NAMALWA (cell line): ENCODE measurements at places on chromosomes 16 and 17.

DNA sequence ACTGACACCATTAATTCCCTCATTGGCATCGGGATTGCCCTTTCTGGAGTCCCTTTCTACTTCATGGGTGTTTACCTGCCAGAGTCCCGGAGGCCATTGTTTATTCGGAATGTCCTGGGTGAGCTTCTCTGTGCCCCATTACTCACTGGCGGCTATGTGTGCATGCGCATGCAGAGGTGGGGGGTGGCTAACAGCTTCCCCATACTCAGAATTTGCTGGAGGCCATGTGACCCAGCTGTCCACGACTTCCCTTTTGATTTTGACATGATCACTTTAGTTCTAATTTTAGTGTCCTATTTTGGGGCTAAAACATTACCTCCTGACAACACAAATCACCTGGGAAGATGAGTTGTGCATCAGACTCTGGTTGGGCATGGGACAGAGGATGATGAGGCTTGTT is 14.1 kb downstream of the SLC7A6OS start:
- DNase-seq = no peak

GRCh38 chr17:19659366-19660177 is 11.0 kb downstream of the ALDH3A2 start:
- no peak for DNase-seq

DNA sequence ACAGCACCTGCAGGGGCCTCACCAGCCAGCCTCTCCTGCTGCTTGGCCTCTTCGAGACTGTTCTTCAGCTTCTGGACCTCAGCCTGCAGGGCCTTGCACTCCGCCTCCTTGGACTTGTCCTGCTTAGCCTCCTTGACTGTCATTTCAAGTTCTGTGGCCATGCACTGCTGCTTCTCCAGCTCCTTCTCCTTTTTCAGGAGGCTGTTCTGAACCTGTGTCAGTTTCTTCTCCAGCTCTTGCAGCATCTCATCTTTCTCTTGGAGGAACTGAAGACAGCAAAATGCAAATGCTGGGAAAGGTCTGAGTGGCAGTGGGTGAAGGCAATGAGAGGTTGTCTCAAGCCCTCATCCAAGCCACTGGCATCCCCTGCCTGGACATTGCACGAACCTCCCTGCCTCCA is 39.1 kb downstream of the DHX38 start:
- DNase-seq = no peak

DNA sequence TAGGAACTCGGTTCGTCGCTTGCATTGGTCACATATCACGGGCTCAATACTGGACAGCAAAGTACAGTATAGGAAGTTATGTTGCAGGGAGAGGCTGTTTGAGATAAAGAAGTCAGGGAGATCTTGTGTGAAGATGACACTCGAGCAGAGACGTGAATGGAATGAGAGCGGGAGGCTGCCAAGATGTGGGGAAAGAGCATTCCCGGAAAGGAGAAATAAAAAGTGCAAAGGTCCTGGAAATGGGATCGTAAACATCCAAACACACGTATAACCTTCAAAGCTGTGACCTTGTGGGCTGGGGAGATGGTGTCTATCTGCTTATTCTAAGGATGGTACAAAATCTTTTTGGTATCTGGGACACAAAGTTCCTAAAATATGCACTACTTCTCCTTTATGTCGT is 43.0 kb upstream of the MYOCD start:
- DNase-seq = no peak

GRCh38 chr17:74433421-74434121 is 1.7 kb downstream of the GPRC5C start:
- DNase-seq = no peak

- DNase-seq = peak; percentile 30
Observed at GRCh38 chr17:1820528-1821252, 9.0 kb downstream of the SMYD4 start.

GRCh38 chr17:39677542-39678339 is 9.5 kb downstream of the PNMT start:
- DNase-seq = no peak

DNA sequence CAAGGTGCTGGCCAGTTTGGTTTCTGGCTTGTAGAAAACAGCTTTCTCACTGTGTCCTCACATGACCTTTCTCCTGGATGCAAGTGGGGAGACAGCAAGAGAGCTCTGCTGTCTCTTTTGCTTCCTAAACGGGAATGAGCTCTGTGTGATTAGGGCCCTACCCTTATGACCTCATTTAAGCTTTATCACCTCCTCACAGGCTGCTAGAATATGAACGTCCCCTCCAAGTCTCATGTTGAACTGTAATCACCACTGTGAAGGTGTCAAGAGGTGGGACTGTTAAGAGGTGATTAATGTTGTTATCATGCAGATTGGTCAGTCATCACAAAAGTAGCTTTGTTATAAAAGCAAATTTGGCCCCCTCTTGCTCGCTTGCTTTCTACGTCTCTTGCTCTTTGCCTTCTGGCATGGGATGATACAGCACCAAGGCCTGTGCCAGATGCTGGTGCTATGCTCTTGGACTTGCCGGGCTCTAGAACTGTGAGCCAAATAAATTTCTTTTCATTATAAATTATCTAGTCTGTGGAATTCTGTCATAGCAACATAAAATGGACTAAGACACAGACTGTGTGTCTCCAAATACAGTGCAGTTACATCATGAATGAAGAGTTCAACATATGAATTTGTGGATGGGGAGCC is 14.8 kb upstream of the POLR3E start:
- DNase-seq = no peak

- DNase-seq = no peak
Observed at GRCh38 chr17:34413443-34414119, 50.5 kb upstream of the CCL1 start.

DNA sequence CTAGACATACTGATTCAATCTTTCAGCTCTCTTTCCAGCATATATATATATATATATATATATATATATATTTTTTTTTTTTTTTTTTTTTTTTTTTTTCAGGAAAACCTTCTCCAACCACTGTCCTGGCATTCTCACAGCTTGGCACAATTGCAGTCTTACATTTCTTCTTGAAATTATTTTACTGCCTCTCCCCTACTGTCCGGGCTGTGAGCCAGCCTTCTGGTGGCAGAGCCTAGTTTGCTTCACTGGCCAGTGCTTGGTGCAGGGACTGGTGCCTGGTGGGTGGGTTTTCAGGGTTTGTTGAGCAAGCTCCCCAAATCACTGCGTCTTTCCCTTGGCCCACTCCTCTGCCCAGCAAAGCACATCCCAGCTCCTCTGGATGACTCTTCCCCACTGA is 28.5 kb downstream of the PRSS54 start:
- DNase-seq = no peak

- no peak for DNase-seq
Observed at GRCh38 chr17:56863974-56864373, 30.0 kb downstream of the DGKE start.

DNA sequence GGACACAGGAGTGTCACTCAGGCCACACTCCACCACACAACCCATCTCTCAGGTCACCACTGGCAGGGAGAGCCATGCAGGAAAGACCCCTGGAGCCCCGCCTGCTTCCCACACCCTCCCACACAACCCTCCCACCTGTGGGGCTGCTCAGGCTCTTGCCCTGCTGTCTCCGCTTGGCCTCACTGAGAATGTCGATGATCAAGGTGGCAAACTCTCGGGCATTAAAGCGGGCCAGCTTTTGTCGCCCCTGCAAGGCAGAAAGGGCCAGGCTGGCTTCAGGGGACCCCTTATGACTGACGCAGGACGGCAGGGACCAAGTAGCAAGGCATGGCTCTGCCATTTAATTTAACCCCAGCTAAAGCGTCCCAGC is 8.5 kb downstream of the TP53I13 start:
- no peak for DNase-seq

DNA sequence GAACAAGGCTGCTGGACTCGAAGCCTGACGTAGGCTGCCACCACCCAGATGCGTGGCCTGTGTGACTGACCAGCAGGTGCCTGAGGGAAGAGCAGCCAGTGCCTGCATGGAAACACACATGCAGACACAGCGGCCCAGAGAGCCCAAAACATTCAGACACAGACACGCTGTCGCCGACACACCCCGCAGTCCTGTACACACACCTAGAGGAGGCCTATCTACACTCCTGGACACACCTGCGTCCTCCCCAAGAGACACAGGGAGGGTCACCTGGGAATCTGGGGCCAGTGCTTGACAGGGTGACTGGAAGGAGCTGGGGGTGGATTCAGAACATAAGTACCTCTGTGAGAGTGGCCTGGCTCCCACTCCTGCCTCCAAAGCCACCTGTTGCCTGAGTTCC is 6.1 kb upstream of the TSPOAP1 start:
- peak; percentile 53 for DNase-seq

DNA sequence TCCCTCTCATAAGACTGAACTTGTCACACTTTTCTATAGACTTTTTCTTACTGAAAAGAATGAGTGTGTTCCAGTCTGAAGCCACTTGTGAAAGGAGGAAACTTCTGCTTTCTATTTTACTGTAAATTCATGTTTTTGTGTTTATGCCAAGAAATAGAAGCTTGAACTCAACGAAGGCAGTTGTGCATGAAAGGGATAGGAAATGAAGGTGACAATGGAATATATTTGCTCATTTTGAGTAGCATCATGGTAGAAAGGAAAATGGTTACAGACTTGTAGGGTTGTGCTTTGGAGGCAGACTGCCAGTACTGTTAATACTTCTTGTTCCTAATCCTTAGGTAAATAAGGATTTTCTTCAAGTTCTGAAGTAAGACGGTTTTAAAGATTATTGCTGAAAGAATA is 8.1 kb downstream of the CLTC start:
- peak; percentile 53 for DNase-seq

DNA sequence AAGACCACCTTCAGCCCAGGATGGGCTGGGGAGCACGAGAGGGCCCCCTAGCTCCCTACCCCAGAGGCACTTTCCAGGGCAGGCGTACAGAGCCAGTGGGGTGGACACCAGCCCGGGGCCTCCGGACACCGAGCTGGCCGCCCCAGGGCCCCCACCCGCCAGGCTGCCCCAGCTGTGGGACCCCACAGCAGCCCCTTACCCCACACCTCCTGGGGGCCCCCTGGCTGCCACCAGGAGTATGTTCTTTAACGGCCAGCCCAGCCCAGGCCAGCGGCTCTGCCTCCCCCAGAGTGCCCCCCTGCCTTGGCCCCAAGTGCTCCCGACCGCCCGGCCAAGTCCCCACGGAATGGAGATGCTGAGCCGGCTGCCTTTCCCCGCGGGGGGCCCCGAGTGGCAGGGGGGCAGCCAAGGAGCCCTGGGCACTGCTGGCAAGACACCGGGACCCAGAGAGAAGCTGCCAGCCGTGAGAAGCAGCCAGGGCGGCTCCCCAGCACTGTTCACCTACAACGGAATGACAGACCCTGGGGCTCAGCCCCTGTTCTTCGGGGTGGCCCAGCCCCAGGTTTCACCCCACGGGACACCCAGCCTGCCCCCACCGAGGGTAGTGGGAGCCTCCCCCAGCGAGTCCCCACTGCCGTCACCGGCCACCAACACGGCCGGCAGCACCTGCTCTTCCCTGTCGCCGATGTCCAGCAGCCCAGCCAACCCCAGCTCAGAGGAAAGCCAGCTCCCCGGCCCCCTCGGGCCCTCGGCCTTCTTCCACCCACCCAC is 24.3 kb upstream of the ZFPM1 start:
- no peak for DNase-seq

DNA sequence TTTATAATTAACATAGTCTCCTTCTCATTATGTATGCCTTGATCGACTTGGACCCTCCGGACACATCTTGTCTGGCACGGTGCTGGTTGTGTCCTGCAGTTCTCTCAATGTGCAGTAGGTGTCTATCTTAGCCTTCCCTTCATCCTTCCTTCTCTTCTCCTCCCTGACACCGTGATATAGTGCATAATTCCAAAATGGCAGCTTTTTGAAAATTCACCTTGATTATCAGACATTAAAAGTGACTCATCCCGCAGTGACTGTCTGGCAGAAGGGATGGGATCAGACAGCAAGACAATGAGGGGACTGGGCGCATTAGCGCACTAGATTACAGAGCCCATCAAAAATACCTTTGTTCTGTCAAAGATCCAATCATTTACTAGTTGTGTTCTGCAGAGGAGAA is 70.0 kb upstream of the PMFBP1 start:
- peak; percentile 38 for DNase-seq

DNA sequence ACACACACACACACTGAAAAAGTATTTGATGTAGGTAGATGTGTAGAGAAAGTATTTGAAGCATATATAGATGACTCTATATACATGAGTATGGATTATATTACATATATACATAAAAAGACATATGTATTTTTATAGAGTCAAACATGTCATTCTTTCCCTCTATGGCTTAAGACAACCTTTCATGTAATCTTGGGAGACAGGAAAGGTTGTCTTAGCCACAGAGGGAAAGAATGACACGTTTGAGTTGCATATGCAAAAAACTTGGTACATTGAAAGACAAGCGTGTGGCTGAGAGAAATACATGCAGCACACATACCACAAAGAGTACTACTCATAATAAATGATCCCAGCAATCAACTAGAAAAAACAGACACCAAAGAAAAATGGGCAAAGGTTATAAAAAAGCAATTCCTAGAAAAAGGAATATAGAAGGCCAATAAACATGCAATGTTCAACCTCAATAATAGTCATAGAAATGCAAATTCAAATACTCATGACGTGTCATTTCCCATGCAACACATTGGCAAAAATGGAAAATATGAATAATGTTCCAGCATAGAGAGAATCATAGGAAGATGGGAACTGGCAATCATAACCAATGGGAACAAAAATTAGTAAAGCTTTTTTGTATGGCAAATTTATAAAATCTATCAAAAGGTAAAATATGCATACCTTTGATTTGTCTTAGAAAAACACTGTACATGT is 69.0 kb downstream of the SPECC1 start:
- DNase-seq = no peak

DNA sequence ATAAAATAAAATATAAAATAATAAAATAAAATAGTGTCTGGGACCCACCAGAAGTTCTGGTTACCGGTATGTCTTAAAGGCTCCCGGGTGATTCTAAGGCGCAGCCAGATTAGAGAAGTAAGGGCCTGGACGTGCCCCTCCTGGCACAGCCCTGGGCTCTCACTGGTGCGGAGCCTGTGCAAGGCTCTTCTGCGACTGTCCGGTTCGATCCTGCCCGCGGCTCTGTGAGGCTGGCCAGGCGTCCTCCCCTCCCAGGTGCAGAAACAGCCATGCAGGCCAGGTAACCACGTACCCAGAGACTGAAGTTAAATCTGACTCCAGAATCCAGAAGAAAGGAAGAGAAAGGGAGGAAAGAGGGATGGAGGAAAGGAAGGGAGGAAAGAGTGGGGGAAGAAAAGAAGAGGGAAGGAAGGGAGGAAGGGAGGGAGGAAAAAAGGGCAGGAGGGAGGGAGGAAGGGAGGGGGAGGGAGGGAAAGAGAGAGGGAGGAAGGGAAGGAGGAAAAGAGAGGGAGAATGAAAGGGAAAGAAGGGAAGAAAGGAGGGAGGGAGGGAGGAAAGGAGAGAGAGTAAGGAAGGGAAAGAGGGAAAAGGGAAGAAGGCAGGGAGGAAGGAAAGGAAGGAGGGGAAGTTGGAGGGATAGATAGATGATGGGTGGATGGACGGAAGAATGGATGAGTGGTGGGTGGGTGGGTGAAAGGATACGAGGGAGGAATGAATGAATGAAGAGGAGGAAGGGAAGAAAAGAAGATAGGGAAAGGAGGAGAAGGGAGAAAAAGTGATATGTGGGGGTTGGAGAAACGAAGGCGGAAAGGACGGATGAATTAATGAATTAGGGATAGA is 42.3 kb downstream of the C16orf82 start:
- no peak for DNase-seq
